ENCODE measurements at places on chromosomes 11 and 22.

GRCh38 chr11:5246772-5247471 is 2.7 kb downstream of the HBG1 start:
- DNase-seq: no peak

- DNase-seq: no peak
These were observed 554.3 kb upstream of the LRRC4C start for GRCh38 chr11:42013656-42014201.

DNA sequence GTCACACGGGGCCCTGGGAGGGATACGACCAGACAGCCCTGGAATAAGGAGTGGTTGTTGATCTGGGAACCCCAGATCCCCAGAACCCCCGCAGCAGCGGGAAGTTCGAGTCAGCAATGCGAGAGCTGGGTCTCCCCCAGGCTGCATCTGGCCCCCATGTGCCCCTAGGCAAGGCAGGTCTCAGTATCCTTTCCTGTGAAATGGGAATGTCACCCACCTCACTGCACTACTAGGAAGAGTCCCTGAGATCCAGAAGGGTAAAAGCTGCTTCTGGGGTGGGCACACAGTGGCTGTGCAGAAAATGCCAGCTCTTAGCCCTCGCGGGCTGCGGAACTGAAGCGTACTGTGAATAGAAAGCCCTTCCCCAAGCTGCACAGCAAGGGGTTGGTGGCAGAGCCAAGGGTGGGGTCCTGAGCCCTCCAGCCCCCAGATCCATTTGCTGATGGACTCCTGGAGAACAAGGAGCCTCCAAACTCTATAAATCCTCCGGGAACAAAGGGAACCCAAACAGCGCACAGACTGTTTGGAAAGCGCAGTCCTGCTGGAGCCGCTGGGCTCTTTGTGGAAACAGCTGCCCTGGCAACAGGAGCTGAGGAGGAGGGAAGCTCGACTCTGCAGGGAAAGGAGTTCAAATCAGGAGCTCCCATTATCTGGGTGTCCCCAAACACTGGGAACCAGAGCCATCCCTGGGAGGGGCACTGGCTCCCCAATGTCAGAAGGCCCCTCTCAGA is 68.2 kb upstream of the SHISAL1 start:
- DNase-seq: no peak

GRCh38 chr11:85829172-85829571 is 18.2 kb upstream of the SYTL2 start:
- no peak for DNase-seq

DNA sequence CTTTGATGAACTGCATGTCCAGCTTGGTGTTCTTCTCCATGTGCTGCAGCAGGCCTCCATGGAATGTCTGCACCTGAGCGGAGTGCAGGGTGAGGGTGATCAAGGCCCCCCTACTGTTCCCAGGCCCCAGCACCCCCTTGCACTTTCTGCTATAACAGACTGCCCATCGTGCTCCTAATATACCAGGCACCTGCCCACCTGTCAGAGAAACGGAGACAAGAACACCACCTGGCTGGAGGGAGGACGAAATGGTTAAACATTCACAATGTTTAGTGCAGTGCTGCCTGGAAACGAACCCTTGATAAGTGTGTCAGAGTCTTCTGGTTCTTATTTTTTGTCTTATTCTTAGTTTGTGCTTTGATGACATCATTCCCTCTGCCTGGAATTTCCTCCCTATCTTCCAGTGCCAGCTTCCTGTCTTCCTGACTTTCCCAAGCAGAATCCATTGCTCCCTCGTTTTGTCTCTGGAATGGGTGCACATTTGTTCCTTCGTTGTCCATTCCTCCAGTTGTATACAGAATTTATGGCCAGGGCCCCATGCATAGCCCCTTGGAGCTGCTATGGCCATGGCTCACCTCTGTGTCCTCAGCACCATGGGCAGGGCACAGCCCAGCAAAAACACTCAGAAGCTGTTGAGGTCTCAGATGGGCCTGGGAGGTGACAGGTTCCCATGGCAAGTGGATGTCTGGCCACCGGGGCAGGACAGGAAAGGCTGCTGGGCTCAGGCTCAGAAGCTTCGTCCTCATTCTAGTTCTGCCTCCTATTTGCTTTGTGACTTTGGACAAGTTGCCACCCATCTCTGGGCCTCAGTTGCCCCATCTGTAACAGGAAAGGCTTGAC is 11.9 kb downstream of the BAIAP2L2 start:
- DNase-seq: no peak

Measured in upper lobe of left lung (tissue), 6 donors.